ENCODE measurements at places on chromosomes 2 and 18.

GRCh38 chr2:18749912-18750526 is 160.7 kb upstream of the NT5C1B start:
- peak; percentile 56 for DNase-seq

- DNase-seq, result no peak
These were observed 110.7 kb downstream of the MDH1 start for GRCh38 chr2:63699549-63699839.

- DNase-seq, result no peak
These were observed 13.7 kb upstream of the ZNF532 start for GRCh38 chr18:58850786-58851469.

- DNase-seq, result no peak
These were observed 83.3 kb upstream of the TANK start for GRCh38 chr2:161076936-161077335.

DNA sequence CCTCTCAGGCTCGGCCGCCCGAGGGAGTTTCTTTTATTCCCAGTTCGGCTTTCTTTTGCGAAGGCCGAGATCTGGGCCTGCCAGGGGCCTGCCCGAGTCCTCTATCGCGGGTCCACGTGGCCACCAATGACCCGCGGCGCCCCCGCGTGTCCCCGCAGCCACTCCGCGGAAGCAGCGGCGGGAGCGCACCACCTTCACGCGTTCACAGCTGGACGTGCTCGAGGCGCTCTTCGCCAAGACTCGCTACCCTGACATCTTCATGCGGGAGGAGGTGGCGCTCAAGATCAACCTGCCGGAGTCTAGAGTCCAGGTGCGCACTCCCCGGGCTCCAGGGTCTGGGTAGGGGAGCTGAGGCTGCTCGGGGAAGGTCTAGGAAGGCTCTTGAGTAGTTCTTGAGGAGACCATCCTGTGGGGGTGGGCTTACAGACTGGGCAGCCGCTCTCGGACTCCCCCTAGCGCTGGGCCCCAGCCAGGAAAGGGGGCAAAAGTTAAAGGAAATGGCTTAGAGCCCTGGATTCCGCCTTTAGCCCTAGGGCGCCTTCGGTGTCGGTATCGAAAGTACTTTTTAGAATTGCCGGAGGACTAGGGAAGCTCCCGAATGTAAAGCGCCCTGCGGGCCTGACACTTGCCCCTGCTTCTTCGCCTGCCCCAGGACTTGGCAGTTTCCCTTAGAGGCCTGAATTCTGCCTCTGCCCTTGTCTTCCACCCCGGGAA is 3.4 kb downstream of the OTX1 start:
- DNase-seq, result no peak

GRCh38 chr18:56235071-56235470 is 403.3 kb downstream of the TXNL1 start:
- no peak for DNase-seq

DNA sequence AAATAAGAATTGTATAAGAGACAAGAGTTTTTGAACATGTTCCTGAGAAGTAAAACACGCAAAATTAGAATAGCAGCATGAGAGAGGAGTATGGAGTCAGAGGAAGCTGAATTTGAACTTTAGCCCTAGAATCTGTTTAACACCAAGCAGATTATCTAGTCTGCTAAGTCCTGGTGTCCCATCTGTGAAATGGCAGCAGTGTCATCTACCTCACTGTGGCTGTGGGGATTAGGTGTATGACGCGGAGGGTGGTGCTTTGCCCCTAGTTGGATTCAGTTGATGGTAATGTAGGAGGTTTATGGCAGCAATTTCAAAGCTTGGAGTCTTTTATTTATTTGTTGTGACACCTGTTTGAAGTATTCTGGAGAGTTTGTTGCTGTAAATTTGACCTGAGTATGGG is 79.2 kb downstream of the ZNF532 start:
- no peak for DNase-seq

- no peak for DNase-seq
These were observed 71.6 kb downstream of the GNAL start for GRCh38 chr18:11760498-11761167.

DNA sequence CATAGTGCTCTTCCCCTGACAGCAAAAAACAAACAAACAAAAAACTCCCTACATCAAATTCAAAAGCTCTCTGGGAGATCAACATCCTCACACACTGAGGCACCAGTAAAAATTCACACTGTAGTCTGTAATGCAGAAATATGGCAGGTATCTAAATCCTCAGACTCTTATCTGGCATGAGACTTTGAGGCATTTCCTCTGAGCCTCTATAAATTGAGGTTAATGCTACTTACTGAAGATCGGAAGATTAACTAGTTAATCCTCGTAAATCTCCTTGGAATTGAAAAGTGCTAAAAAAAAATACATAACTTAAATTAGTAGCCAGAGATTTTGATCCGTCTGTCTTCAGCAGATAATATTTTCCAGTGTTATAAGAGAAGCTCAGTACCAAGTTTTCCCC is 65.0 kb downstream of the AP1S3 start:
- DNase-seq, result no peak

- no peak for DNase-seq
These were observed 38.5 kb downstream of the CARF start for GRCh38 chr2:202950592-202950991.

GRCh38 chr2:132884705-132885104 is 214.7 kb upstream of the LYPD1 start:
- no peak for DNase-seq

All from BE2C (cell line).